Pulmonary artery endothelial cell (primary cell): ENCODE measurements at places on chromosomes 1 and 21.

DNA sequence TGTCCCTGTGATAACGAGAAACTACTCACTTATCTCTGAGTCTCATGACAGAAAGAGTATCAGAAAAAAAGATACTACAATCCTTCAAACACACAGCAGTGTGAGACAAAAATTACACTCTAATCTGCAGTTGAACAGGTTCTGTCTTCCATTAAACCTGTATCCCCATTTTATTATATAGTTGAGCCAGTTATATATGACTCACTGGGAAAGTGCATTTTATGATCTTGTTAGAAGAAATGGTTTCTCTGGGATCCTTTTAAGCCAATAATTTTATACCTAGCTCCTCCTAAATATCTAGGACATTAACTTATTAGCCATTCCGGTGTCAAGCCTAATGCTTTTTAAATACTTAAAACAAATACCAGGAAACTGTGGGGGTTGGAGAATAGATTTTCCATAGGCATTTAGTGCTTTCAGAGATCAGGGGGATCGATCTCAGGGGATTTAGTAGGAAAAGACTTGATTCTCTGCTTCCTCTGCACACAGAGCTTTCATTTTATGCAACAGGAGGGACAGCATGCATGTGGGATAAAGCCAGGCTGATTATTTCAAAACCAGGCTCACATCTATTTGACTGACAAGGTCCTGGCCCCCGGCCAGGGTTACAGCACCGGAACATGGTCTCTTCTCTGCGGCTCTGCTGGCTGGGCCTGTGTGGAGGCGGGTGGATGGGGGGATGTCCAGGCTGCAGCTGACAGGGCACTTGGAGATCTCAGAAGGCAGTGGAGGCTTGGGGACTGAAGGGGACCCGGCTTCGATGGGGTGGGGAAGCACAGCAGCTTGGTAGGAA lies 310.6 kb downstream of the DISC1 start:
- DNase-seq, result no peak

DNA sequence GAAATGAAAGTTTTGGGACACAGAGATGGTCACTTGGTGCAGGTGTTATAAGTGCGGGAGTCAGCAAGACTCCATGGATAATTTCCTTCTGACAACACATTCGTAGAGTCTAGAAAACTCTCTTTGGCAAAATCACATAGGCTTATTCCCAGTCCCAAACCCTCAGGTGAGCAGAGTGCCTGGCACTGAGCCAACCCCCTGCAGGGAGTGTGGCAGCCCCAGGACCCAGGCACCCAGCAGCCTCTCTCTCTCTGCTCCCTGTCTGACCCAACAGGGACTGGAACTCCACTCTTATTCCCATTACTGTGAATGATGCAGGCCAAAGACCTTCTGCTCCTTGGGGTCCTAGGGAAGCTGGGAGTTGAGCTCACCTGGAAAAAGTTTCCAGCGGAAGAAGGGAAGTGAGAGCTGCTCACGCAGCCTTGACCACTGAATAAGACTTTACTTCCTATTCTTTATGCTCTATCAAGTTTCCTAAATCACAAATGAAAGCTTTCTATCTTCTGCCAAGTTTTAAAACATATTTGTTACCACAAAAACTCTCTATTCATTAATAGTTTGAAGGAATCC lies 132.6 kb upstream of the ETV3 start:
- no peak for DNase-seq

- no peak for DNase-seq
Measured at GRCh38 chr1:234863551-234863971, 253.6 kb upstream of the IRF2BP2 start.

DNA sequence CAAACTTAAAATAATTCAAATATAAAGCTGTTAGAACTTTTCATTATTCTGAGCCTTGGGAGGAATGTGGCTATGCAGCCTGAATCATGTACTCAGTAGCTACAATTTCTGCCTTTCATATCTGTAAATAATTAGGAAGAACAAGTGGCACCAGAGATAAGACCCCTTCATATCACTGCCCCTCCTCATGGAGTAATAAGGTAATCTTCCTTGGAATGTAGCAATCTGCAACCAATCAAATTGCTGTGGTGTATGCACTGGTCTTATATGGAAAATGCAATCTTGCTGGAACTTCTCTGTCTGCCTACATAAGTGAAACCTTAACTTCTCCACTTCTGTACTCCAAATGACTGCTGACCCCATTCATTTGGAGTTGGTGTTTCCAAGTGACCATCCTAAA lies 104.4 kb upstream of the VANGL1 start:
- DNase-seq, result no peak

DNA sequence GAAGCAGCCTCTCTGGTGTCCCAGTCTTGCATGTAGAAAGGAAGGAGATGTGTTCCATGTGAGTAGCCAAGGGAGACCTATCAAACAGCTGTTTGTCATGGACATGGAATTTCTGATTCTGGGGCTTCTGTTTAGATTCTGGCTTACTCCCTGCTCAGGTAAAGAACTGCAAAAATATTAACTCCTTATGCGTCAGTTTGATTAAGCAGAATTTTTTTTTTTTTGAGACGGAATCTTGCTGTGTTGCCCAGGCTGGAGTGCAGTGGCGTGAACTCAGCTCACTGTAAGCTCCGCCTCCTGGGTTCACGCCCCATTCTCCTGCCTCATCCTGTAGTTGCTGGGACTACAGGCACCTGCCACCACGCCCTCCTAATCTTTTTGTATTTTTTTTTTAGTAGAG lies 6.8 kb downstream of the ARV1 start:
- DNase-seq, result no peak

- DNase-seq, result no peak
Measured at GRCh38 chr1:235679644-235680043, 30.1 kb upstream of the GNG4 start.

DNA sequence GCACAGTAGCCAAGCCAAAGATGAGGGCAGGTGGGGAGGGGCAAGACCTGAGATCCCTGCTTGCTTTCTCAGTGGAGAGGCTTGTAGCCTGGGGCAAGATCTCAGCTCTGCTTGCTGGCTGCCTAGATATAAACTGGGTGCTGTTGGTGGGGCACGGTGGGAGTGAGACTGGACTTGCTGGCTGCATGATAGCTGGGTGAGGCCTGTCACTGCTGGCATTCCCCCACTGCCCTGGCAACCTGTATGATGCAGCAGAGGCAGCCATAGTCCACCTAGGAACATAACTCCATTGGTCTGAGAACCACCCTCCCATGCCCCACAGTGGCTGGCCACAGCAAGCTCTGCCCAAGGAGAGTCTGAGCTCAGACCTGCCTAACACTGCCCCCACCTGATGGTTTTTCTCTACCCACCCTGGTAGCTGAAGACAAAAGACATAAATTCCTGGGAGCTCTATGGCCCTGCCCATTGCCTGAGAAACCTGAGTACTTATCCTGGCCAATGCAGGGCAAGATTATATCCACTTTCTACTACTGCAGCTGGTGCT lies 261.9 kb upstream of the DEPDC1 start:
- no peak for DNase-seq

GRCh38 chr1:230587061-230587460 lies 55.2 kb upstream of the COG2 start:
- DNase-seq, result no peak

DNA sequence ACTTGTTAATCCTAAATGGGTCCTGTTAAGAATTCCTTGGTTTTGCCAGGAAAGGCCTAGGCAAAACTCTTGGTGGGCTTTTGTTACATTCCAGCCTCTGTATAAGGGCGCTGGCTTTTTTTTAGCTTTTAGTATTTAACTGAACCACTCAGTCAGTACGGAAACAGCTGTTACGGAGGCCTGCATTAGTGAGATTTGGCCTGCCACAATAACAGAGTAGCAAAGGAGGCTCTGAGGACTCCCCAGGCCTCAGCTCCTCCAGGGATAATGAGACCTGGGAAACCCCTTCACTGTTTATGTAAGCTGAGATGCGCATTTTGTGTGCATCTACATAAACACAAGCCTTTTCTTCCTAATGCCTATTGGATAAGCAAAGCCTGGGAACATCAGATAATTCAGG lies 210.2 kb downstream of the APP start:
- DNase-seq, result no peak

DNA sequence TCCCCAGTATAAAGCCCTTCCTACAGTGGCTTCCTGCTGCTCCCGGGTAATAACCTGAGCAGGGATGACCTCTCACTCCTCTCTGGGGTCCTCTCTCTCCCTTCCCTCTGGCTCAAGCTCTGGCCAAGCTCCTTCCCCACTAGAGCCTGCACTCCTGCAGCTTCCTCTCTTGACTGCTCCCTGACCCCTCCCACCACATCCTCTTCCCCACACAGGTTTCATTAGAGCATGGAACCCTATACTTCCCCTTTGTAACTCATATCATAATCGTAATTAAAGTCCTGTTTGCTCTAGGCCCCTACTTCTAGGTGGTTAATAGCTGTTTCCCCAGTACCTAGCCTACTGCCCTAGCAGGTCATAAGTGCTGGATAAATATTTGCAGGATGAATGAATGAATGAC lies 146.2 kb downstream of the C1orf21 start:
- DNase-seq, result no peak

GRCh38 chr21:36757196-36757595 lies 58.3 kb downstream of the SIM2 start:
- no peak for DNase-seq

- DNase-seq, result no peak
Measured at GRCh38 chr1:15584489-15585363, at the start of gene AGMAT. Gene AGMAT, minus strand, starts transcription at chr1:15585051. Its CDS starts 84 bp downstream, at chr1:15584967.

DNA sequence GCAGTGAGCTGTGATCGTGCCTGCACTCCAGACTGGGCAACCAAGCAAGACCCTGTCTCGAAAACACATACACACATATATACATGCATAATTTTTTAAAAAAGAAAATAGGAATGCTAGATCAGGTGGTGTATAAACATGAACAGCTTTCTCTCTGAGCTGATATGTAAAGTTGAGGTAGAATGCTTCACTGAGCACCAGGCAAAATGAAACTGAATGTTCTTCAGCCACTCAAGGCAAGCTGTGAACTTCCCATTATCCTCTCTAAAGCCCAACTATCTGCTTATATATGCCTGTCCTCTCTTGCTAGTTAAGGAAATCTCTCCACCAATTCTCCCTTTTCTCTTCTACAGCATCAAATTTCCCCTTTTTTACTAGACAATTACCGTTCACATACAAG lies 93.0 kb downstream of the NUF2 start:
- DNase-seq, result no peak
